ENCODE measurements at places on chromosomes 3 and 15.

DNA sequence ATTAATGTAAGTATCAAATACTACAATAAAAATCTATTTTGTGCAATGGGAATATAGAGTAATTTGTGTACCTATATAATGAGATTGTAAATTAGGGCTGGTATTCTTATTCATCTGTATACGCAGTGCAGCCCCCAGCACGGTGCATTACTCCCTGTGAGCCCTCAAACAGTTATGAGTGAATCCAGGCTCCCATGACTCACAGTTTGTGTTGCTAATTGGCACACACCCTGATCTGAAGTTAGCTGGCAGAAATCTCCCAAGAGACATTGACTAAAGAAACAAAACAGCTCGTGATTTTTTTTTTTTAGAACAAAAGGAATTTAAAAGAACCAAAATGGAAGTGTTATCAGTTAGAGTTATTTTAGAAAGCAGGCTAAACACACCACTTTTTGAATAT, 15.7 kb downstream of the GK5 start:
- DNase-seq = peak; percentile 96

GRCh38 chr15:48802257-48802656, 8.6 kb downstream of the CEP152 start:
- DNase-seq = no peak

DNA sequence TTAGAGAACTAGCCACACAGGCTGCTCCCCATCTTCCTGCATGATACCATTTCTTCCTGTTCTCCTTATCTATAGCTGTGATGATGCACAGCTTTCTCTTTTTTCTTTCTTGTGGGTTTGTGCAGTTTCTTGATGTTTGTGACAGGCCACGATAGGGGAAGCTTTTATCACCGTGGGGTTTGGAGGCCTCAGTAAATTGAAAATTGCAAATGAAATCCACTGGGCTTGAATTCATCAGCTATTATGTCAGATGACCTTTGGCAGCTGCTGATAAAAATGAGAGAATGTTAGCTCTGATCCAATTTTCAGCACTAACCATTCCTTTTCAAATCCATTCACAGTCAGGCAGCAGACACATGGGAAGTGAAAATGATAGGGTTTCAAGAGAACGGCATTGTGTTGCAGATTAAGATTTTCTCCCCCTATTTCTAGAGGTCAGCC, 176.9 kb upstream of the SOX2 start:
- no peak for DNase-seq

DNA sequence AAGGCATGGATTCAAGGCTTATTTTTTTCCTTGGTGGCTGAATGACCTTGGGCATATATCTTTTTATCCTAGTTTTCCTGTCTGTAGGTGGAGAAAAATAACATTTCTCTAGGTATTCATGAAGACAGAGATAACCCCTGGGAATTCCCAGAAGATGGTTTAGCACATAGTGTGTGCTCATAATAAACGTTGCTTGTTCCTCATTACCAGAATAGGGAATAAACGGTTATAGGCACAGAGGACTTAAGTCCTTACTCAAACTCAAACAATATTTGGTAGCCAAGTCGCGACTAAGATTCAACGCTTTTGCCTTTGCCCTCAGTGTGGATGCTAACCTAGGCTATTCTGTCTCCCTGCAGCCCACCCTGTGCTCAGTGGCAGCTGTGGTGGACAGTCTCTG, 51.6 kb upstream of the MITF start:
- no peak for DNase-seq

- DNase-seq = peak; percentile 94
Measured at GRCh38 chr15:73388256-73388781, 19.6 kb upstream of the HCN4 start.

- peak; percentile 42 for DNase-seq
Measured at GRCh38 chr3:29721789-29722188, 440.9 kb downstream of the RBMS3 start.

- DNase-seq = no peak
Measured at GRCh38 chr3:77746892-77747291, 707.0 kb downstream of the ROBO2 start.

GRCh38 chr15:60511351-60512031, 32.5 kb upstream of the ICE2 start:
- DNase-seq = no peak

- DNase-seq = no peak
Measured at GRCh38 chr3:186825872-186826409, 16.6 kb upstream of the ADIPOQ start.

DNA sequence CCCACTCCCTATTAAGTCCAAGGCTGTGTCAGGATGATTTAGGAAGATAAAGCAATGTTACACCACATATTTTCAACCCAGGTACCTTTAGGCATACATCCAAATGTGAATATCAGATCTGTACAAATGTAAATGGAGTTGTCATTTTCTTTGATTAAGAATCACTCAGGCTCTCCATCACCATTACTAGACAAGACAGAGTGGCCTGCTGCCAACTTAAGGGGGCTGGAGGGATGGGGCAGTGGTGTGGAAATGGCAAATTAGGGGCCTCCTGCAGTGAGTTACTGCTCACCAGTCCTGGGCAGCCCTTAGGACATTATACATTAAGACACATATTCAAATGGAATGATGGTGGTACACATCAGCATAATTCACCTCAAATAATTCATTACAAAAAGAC, 211.0 kb downstream of the TNIK start:
- DNase-seq = no peak

GRCh38 chr3:72223116-72223515, 438.2 kb upstream of the PROK2 start:
- DNase-seq = no peak

Data from amniotic epithelial cell (primary cell).